ENCODE measurements at places on chromosomes 5 and 9.

DNA sequence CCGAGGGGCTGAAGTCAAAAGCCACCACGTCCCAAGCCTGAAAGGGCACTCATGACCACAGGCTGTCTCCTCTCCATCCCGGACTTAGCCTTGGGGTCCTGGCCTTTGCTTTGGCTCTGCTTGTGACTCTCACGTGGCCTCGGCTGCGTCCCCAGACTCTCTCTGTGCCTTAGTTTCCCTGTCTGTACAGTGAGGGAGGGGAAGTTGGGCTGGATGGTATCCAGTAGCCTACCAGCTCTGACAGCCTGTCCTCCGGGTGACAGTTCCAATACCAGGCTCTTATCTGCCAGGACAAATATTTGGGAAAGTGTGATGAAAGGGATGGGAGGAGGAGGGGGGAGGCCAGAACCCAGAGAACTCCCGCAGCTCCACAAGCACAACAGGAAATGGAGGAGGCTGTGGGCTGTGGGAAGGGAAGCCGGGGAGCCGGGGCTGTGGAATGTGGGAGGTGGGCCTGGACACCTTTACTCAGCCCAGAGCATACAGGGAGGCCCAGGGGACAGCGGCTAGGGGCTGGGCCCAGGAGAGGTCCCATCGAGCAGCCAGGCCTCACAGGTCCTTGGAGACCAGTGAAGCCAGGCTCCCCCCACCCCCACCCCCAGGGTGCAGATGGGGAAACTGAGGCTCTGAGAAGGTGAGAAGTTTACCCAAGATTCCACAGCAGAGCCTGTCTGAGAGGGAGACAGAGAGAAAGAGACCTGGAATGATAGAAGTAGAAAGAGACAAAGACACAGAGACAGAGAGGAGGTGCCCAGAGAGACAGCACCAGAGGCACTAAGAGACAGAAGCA is 18.3 kb downstream of the PDGFRB start:
- DNase-seq: no peak

GRCh38 chr9:132507670-132508469 is 74.5 kb upstream of the BARHL1 start:
- DNase-seq: peak; percentile 51

GRCh38 chr9:134717924-134718645 is 76.5 kb downstream of the COL5A1 start:
- no peak for DNase-seq

DNA sequence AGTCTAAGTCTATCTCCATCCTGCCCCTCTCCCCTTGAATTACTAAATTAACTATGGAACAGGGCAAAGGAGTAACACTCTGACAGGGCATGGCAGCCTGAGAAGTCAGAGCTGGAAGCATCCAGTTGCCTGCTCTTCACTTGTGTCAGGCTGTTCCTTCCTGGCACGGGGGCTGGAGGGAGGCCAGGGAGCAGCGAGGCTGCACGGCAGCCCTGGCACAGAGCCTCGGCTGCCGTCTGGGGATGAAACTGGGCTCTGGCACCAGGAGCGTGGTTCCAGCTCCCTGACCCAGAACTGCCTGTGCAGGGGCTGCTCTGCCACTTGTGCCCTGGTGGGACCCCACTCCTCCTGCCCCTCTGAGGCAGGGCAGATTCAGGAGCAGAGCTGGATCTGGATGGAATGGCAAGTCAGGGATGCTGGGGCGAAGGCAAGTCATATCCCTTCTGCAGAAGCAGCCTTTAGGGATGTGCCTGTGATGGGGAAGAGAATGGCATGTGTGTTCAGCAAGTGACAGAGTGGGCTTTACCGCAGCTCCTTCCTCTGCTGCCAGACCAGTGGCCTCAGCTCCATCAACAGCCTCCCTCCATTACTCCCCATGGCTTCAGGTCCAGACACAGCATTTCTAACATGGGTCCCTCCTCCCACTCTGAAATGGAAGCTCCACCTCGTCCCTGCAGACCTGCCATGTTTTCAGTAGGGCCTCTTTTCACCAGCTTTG is 42.2 kb upstream of the PDE8B start:
- DNase-seq: no peak

- no peak for DNase-seq
These were observed 423.6 kb downstream of the IRX1 start for GRCh38 chr5:4019009-4019769.

- no peak for DNase-seq
These were observed 98.1 kb upstream of the TAF11L2 start for GRCh38 chr5:17399931-17400330.

DNA sequence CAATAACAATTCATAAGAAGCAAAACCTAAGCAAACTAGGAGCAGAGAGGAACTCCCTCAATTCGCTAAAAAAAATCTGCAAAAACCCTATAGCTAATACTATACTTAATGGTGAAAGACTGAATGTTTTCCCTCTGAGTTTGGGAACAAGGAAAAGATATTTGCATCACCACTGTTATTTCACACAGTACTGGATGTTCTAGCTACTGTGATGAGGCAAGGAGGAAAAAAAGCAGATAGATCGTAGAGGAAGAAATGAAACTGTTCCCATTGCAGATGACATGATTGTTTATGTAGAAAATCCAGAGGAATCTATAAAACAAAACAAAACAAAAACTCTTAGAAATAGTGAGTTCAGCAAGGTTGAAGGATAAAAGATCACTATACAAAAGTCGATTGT is 116.7 kb downstream of the PHF2 start:
- DNase-seq: no peak

- DNase-seq: no peak
These were observed 183.5 kb downstream of the LURAP1L start for GRCh38 chr9:12958279-12958678.

- no peak for DNase-seq
These were observed 198.8 kb downstream of the MAPKAP1 start for GRCh38 chr9:125508249-125508648.
